Prostate gland (tissue), 2 donors: ENCODE measurements at places on chromosomes 5 and 9. TPM values are rescaled to one million over a fixed set of nuclear protein-coding genes. Genes with fewer than 3 reads are reported as not detected.
A peak's percentile ranks its signal among the peaks of the same experiment; 100 is the strongest.

Gene TEX48
- total RNA-seq, result not detected

Gene IL4
- total RNA-seq, result not detected

Gene ZNF354B
- total RNA-seq, result 12.7 TPM

Gene TMEM267
- 14.9 TPM for total RNA-seq

Gene TLR4
- total RNA-seq, result 9.7 TPM

Gene IFNA2
- total RNA-seq, result not detected

Gene RNF224
- not detected for total RNA-seq

Gene BICD2
- total RNA-seq, result 22.2 TPM

DNA sequence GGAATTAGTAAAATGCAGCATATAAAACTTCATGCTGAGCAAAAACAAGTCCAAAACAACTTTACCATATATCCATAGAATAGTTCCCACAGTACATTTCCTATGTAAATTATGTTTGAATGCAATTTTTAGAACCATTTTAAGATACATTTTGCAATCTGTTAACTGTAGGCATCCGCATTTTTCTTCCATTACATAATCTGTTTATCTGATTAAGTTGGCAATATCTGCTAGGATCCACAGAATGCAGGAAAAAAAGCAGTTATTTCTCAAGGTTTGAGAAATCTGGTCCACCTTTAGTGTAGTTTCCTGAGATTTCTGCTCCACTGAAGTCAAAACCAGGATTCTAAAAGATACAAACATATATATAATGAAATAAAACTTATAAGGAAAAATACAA is 6.2 kb downstream of the NUDCD2 start:
- no peak for DNase-seq

- peak; percentile 43 for DNase-seq
Measured at GRCh38 chr9:98341157-98342097, 86.0 kb upstream of the TBC1D2 start.

DNA sequence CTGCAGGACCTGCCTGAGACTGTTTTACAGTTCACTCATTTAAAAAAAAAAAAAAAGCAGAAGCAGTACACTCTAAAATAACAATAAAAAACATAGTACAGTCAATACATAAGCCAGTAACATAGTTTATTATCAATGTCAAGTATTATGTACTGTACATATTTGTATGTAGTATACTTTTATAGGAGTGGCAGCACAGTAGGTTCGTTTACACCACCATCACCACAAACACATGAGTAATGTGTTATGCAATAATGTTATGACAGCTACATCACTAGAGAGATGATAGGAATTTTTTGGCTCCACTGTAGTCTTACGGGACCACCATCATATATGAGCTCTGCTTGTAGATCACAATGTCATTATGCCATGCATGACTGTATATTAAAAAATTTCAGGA is 462.8 kb downstream of the ISL1 start:
- DNase-seq, result no peak

GRCh38 chr5:177403102-177403791 is 2.8 kb upstream of the PFN3 start:
- no peak for DNase-seq

DNA sequence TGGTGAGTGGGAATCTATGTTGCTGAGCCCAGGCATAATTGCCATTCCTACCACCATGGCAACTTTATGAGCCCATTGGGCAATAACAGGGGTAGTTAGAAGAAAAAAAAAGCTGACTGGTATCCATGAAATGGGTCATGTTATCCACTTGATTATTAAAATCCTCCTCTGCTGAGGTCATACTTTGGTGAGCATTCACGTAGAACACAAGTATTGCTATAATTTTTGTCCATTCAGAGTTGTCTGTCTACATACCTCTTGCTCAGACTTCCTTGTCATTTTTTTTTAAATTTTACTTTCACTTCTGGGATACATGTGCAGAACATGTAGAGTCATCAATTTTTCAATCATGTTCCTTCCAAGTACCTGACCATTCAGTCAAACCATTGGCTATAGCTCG is 780.8 kb upstream of the ARRDC3 start:
- DNase-seq, result no peak

DNA sequence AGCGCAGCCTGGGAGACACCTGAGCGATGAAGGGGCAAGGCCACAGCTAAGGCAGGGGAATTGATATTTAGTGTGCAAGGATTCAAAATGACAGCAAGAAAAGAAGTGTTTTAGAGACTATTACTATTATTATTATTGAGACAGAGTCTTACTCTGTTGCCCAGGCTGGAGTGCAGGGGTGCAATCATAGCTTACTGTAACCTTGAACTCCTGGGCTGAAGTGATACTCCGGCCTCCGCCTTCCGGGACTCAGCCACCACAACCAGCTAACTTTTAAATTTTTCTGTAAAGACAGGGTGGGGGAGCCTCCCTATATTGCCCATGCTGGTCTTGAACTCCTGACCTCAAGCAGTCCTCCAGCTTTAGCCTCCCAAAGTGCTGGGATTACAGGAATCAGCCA is 3.3 kb upstream of the GRHPR start:
- no peak for DNase-seq

- no peak for DNase-seq
Measured at GRCh38 chr5:172339264-172340180, 56.0 kb upstream of the UBTD2 start.

DNA sequence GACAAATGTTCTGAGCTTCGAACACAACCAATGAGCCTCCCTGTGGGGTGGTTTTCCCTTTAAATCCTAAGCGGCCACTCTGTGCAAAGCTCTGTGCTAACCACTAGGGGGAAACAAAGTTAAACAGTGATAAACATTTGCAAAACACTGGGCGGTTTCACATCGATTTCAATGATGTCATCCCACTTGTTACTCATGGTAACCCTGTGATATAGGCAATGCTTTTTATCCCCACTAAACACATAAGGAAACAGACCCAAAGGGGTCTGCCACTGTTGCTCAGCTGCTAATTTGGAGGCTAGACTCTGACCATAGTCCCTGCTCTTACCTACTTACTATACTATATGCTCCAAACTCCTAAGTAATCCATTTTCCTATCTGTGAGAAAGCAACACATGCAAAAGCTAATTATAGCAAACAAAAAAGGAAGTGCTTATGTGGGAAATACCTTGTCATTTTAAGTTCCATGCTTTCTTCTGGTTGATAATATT is 57.3 kb downstream of the PTPN3 start:
- DNase-seq, result peak; percentile 41

DNA sequence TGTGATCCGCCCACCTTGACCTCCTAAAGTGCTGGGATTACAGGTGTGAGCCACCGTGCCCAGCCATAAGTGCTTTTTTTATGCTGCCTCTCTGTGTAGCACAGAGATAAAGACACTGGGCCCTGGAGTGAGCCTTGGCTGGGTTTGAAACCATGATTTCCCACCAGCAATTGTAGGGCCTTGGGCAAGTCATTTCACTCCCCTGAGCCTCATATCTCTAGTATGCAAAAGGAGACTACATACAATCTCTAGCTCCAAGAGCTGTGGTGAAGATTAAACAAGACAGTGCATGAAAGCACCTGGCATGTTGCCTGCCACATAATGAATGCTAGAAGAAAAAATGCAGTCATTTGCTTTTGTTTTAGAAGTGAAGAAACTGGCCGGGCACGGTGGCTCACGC is 3.9 kb downstream of the FABP6 start:
- DNase-seq, result no peak

DNA sequence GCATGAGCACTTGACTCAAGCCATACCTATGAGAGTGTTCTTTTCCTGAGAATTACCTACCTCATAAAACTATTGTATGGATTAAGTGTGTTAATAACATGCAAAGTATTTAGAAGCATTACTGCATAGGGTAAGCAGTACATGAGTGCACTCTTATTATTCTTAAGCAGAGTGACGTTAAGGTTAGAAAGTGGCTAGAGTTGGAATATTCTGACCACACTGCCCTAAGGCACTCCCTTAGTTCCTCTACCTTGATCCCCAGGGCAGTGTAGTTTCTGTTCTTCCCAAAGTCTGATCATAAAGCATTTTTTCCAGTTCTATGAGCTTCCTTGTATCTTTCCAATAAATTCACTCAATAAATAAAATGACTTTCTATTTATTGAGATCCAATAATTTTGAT is 189.2 kb downstream of the PCSK1 start:
- DNase-seq, result no peak

- DNase-seq, result no peak
Measured at GRCh38 chr9:93709600-93710369, 133.4 kb downstream of the PHF2 start.

- no peak for DNase-seq
Measured at GRCh38 chr5:127055880-127056653, 17.2 kb downstream of the C5orf63 start.

DNA sequence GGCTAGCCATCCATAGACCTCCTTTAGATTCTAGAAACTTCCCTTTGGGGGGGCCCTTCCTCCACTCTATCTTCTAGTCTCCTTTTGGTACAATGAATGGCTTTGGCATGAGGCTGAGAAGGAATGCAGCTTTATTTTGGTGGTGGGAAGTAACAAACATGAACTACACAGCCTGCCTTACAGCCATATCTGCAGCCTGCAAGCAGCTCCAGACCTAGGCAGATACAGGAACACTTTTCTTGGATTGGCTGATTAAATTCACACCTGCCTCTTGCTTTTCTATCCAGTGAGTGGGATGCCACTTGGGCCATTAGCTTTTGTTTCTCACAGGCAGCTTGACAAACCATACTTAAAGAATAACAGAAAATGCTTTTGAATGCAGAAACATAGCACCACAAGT is 28.2 kb downstream of the NR6A1 start:
- DNase-seq, result no peak

- DNase-seq, result no peak
Measured at GRCh38 chr5:102341681-102342288, 45.7 kb upstream of the SLCO4C1 start.
